ENCODE measurements at places on chromosomes 16 and 17. TPM values are rescaled to one million over a fixed set of nuclear protein-coding genes. Genes with fewer than 3 reads are reported as not detected.
A peak's percentile ranks its signal among the peaks of the same experiment; 100 is the strongest.

DNA sequence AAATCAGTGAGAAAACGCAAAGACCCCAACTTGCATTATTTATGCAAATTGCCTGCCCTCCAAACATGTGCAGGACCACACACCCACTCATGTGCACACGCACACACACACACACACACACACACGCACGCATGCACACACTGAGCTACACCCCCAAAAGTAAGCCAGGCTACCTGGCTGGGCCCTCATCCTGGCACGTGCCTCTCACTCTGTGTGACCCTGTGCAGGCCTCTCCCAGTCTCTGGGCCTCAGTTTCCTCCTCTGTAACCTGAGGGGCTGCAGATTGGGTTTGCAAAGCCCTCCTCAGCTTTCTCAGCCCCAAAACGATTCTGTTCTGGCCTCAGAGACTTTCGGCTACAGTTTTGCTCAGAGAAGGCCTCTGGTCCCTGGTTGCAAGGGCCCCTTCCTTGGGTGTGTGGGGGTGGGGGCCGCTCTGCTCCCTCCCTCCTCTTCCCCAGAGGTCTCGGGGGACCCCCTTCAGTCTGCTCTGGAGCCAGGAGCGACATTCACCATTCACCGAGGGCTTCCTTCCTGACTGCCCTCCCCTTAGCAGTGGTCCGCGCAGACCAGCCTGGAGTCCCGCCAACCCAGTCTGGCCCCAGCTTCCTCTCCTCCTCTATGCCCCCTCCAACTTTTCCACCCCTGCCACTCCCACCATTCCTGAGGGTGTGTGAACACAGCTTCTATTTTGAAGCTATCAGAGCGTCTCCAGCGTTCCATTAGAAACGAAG, 5.4 kb upstream of the PIK3R6 start:
- peaks cover 5% of the 10 kb centered on the region for H3K36me3 ChIP-seq
- H3K4me3 ChIP-seq, result no peak overlapping the region
- DNase-seq, result no peak
- peak overlapping the region; percentile 41 for H3K27ac ChIP-seq
- H3K4me1 ChIP-seq, result peaks cover 18% of the 10 kb centered on the region

DNA sequence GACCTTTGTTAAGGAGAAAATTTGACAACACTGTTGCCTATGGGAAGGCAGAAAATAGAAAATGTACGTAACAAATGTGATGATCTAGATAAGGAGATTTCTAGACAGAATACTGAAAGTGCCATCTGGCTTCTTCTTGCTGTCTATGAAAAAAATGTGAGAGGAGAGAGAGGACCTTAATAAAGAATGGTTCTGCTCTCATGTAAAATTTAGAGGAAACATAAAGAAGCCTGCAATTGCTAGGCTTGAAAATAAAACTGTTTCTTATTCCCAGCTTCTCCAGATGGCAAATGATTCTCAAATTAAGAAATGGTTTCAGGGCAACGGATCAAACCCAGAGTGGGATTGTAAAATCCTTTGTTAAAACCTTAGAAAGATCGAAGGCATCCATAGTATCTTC, 128.5 kb downstream of the CDK5R1 start:
- no peaks in the 10 kb centered on the region for H3K4me1 ChIP-seq
- H3K36me3 ChIP-seq, result no peaks in the 10 kb centered on the region
- H3K27ac ChIP-seq, result no peak overlapping the region
- no peak overlapping the region for H3K4me3 ChIP-seq

- no peak overlapping the region for H3K27ac ChIP-seq
- H3K4me1 ChIP-seq, result peaks cover 22% of the 10 kb centered on the region
- H3K36me3 ChIP-seq, result peaks cover 2% of the 10 kb centered on the region
- no peak for DNase-seq
These were observed 251.4 kb downstream of the FTO start for GRCh38 chr16:53955221-53955875.

The TMC7 gene
- not detected for total RNA-seq

All from activated naive CD8-positive, alpha-beta T cell treated with anti-CD3 and anti-CD28 coated beads, Interleukin-2, amount 10 ng/mL, durations not matched to agents 7 days and 5 days (primary cell).